ENCODE measurements at places on chromosomes 12 and 14.
A peak's percentile ranks its signal among the peaks of the same experiment; 100 is the strongest.

GRCh38 chr12:54522243-54522642 lies 24.7 kb downstream of the NCKAP1L start:
- no peak for DNase-seq

- no peak for DNase-seq
These were observed 70.6 kb downstream of the TMEM132C start for GRCh38 chr12:128337431-128338170.

DNA sequence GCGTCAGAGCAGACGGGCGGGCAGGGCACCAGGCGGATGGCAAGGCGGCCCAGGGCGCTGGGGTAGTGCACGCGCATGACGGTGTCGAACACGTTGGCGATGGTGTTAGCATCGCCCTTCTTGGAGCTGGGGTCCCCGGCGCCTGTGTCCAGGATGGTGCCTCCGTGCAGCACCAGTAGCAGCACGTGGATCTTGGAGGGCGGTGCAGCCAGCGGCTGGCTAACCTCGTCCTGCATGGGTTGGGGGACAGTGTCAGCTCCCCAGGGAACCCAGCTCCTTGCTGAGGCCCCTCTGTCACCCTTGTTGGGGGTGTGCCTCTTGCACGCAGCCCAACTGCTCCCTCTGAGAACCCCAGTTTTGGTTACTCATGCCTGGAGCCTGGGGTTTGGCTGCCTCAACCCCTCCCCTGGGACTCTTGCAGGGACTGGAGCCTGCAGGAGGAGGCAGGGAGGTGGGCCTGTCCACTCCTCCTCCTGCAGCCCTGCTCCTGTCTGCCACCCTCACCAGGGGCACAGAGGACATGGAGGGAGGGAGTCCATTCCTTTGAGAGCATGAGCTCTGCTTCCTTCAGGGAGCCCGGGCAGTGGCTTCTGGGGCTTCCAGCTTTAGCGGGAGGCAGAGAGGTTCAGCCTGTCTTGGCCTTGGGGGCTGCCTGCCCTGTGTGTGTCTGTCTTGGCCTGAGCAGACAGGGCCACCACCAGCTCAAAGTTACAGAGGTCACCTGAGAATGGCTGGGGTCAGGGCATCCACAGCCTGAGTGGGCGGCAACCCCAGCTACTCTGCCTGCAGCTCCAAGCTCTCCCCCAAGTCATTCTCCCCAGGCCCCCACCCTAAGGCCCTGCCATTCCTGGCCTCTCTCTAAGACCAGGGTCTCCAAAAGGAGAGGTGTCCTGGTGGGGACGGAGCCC lies 17.1 kb downstream of the ARL6IP4 start:
- DNase-seq, result no peak

GRCh38 chr12:57044468-57044867 lies 5.5 kb downstream of the MYO1A start:
- DNase-seq, result no peak

DNA sequence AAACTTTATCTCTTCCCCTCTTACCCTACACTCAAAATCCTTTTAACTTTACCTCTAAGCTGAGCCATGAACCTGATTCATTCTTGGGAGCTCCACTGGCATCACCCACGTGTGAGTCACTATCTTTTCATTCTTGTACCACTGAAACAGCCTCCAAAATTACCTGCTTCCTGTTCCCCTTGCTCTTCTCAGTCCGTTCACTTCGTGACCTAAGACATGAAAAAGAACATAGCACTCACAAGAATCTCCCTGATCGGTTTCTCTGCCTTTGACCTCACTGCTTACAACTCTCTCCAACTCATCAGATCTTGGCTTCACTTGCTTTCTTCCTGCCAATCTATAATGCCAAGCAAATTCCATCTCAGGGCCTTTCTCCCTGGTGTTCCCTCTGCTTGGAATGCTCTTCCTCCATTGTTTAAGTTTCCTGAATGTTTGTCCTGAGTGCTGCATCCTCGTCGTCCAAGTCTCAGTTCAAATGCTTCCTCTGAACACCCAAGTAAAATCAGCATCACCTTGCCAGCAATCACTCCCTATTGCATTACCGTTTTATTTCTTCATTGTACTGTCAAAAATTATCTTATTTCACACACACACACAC lies 9.2 kb downstream of the GLIPR1 start:
- DNase-seq, result peak; percentile 32

- no peak for DNase-seq
These were observed 615 bp downstream of the CDKN1B start for GRCh38 chr12:12717586-12718380.

DNA sequence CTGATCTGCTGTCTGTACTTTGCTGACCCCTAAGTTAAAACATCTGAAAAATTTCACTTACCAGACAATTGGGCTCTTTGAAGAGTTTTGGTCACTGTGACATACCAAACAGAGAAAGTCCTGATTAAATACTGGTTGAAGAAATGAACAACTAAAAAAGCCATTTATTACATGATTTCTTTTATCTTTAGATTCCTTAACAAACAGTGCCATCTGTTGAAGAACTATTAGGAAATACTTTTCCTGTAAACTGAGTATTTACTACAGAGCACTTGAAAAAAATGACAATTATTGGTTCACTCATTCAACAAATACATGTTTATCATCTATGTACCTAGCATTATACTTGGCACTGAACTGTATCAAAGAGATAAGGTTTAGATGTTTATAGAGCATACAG lies 6.5 kb upstream of the WASHC4 start:
- DNase-seq, result no peak

DNA sequence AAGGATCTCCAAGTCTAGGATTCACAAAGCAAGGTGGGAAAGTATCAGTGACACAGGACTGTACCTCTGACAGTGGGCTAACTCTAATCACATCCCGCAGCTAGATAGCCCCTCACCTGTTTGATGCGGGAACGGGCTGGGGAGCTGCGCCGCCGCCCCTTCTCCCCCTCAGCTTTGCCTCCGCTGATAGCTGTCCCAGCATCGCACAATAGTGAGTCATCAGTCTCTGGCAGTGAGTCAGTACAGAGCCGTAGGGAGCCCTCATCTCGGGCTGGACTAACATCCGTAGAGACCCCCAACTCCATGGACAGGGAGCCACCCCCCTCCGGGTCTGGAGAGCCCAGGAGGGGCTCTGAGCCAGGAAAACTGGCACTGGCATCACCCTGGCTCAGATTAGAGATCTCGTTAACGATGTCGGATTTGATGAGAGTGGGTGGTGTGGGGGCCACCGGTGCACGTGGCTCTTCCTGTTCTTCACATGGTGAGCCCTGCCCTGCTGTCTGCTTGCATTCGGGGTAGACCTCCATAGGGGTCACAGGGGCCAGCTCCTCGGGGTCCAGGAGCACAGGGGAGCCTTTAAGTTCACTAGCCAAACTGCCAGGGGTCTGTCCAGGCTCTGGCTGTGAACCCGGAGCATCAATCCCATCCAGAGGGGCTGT lies 10.9 kb downstream of the KMT2D start:
- no peak for DNase-seq

DNA sequence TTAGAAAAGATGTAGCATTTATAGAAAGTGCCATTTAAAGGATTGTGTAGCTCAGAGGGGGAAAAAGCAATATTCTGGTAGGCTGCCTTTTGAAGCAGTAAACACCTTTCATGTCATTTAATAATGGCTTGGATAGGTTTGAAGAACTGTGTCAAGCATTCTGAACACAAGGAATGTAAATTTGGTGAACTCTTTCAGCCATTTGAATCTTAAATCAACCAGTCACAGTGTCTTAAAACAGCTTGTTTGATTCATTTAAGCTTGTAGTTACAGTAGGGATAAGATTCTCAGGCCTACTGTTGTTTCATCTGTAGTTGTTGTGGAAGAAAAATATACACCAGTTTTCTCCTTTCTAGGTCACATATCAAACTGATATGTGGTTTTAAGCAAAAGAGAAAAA lies 299.4 kb upstream of the NOVA1 start:
- DNase-seq, result no peak

- no peak for DNase-seq
These were observed 485.4 kb downstream of the MDGA2 start for GRCh38 chr14:47189911-47190484.

DNA sequence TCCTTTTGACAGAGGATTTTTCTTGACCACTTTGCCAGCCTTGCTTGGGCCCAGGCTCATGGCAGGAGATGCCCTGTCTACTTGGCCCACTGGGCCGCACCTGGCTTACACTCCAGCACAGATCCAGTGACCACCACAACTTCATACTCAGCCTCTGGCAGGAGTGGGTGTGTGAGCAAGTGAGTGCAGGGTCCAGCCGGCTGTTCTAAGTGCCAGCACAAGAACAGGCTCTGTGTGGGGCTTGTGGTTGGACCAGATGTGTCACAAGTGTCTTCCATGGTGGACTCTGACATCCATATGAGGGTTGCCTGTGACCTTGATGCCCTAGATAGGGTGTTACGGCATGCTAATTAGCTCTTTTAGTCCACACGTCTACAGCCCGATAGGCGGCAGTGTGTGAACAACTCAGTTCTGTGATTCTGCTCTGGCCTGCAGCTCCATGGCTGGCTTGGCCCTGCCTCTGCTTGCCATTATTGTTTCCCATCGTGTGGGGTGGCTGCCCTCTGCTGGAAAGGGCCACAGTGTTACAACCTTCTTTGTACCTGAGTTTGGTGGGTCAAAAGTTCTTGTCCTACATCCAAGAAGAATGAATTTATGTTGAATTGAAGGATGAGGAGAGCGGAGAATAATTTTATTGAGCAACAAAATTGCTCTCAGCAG lies 1089.1 kb downstream of the SLC6A15 start:
- DNase-seq, result peak; percentile 14

GRCh38 chr14:104937161-104937560 lies 12.5 kb downstream of the PLD4 start:
- DNase-seq, result no peak

DNA sequence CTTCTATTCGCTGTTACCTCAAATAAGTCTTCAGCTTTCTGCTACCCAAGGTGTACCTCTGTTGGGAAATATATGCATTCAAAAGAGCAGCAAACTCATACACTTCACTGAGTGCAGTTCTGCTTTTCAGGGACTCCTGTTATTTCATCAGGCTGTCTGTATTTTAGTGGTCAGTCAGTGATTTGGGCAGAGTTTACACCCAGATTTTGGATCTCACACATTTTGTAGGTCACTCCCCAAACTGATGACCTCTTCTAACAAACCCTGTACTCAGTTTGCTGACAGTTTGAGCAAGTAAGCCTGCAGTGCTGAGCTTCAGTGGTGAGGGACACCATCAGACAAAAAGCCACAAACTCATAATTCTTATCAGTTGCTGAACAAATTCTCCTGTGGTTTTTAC lies 8.2 kb upstream of the WASHC4 start:
- no peak for DNase-seq

DNA sequence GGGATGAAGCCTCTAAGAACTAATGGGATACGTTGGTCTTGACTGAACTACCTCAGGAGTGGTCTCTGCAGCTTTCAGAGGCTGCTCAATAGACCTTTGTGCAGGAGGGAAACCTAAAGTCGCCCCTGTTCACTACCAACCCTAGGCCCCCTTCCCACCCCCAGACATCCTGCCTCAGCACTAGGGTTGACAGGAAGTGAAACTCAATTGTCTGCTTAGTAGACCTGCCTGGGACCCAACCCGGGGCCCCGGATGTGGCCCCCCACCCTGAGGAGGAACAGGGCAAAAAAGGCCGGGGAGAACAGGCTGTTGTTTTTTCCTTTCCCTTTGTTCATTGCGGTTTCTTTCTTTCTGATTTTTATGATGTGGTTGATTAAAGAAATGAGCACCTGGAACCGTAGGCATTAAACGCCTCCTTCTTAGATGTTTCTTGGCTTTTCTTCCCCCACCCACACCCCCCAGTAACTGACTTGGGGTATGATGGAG lies 1.6 kb upstream of the DGKA start:
- peak; percentile 91 for DNase-seq

DNA sequence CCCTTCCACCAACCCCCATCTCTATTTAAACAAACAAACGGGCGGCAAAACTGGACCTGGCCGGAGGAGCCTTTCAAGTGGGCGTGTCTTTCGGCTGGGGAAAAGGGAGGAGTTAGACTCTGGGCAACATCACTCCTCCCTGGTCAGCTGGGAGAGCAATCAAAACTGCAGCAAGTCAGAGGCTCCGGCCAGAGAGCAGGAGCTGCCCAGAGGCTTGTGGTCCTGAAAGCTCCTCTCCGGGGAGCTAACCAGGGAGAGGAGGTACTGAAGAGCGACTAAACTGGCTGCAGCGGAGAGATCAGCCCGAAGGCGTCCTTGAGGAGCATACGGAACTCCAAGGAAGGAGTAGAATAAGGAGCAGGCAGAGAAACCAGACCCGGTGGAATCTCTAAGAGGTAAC lies at the start of gene NEUROD4:
Gene NEUROD4 (plus strand): TSS at position 191 of the 400 bp plus-strand sequence. CDS start 6,466 bp downstream, outside the sequence.
- DNase-seq, result no peak

- no peak for DNase-seq
These were observed 57.7 kb downstream of the WNK1 start for GRCh38 chr12:810116-810515.
